ENCODE measurements at places on chromosomes 3 and 15. TPM values are rescaled to one million over a fixed set of nuclear protein-coding genes. Genes with fewer than 3 reads are reported as not detected.

The EXD1 gene
- not detected for total RNA-seq

DNA sequence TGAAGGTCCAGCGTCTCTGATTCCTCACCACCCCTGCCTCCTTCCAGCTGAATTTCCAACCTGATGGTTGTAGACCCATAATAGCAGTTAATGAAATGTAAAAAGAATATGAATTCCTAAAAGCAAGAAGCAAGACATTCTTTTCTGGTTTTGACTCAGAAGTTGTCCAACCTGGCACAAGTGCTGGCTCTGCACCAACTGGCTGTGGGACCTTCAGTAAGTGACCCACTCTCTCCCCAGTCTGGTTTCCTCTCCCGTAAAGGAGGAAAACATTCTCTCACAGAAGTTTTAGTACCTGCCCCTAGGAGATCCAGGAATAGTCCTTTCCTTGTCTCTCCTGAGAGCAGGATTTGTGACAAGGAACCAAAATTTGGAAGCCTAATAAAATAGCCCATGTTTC, 236.9 kb upstream of the TRIM42 start:
- no peaks in the 10 kb centered on the region for H3K27me3 ChIP-seq
- no peak overlapping the region for H3K27ac ChIP-seq
- peaks cover 6% of the 10 kb centered on the region for H3K4me1 ChIP-seq
- no peaks in the 10 kb centered on the region for H3K36me3 ChIP-seq
- no peak for DNase-seq

DNA sequence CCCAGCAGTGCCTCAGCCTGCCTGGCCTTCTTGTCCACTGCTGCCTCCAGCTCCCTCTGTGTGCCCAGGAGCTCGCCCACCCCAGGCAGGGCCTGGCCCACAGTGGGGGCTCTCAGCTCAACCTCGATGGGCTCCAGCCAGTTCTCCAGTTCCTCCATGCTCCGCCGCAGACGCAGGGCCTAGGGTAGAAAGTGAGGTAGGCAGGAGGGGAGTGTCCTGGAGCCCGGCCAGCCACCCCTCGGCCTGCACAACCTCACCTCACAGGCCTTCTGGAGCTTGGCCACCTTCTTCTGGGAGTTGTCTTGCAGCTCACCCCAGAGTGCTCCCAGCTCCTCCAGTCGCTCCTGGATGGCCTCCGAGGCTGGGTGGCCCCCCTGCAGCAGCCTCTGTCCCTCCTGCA, 18.7 kb downstream of the PLA2G4B start:
- H3K27ac ChIP-seq = no peak overlapping the region
- H3K4me3 ChIP-seq = no peak overlapping the region
- H3K36me3 ChIP-seq = no peaks in the 10 kb centered on the region
- DNase-seq = no peak

The ABHD17C gene
- 6.3 TPM for total RNA-seq

The SERPINI2 gene
- total RNA-seq = not detected

DNA sequence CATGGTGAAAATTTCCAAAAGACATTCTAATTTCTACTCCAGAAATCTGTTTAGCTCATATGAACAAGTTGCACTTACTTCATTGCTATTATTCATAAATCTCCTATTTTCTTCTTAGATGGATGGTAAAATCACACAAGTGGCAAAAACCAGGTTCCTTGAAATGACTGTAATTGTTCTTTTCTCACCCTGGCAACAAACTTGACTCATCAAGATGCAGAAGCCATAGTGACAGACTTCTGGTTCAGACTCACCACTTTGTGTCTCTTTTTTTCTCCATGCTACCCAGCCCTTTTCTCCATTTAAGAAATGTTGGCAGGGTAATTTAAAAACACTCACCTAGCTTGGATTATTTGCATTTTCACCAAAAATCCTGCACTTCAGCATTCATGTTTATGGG, 82.1 kb downstream of the LRRC28 start:
- H3K27ac ChIP-seq = no peak overlapping the region
- H3K4me1 ChIP-seq = no peaks in the 10 kb centered on the region
- H3K27me3 ChIP-seq = no peaks in the 10 kb centered on the region
- no peak for DNase-seq
- H3K36me3 ChIP-seq = no peaks in the 10 kb centered on the region

DNA sequence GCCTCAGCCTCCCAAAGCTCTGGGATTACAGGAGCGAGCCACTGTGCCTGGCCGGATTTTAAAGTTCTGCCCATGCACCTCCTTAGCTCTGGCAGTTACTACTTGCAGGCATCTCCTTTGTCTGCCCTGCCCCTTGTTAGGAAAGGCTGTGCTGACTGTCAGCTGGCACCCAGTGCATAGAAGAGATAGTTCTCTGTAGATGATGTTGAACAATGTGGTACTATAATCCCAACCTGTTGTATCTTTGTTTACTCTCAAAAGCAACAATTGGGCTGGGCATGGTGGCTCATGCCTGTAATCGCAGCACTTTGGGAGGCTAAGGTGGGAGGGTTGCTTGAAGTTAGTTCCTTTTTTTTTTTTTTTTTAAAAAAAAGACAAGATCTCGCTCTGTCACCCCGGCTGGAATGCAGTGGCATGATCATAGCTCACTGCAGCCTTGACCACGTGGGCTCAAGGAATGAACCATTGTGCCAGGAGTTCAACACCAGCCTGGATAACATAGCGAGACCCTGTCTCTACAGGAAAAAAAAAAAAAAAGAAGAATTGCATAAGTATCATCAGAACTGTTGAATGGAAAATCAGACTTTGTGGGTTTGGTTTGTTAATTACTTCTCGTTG, 30.6 kb downstream of the FLNB start:
- H3K4me3 ChIP-seq = no peak overlapping the region
- peaks cover 19% of the 10 kb centered on the region for H3K4me1 ChIP-seq
- H3K36me3 ChIP-seq = no peaks in the 10 kb centered on the region

The GABRB3 gene
- 1.1 TPM for total RNA-seq

The CAND2 gene
- 69.6 TPM for total RNA-seq

- peaks cover 21% of the 10 kb centered on the region for H3K36me3 ChIP-seq
- H3K27ac ChIP-seq = no peak overlapping the region
- no peaks in the 10 kb centered on the region for H3K27me3 ChIP-seq
- H3K4me3 ChIP-seq = no peak overlapping the region
Measured at GRCh38 chr15:90946538-90946937, 8.1 kb upstream of the RCCD1 start.

DNA sequence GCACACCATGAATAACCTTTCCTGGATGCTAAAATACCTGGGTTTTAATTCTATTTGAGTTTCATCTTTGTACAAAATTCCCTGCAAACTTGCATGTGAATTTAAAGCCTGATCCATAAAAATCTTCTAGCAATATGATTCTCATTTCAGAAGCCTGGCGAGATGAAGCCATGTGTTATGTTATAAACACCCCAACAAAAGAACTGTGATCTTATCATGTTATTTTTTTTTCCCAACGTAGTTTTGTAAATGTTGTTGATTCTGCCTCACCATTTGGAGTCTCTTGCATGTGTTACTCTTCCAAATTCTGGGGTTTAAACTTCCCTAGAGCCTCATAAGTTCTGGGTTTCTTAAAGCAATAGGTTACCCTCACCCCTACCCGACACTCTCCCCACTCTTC, 428.1 kb upstream of the DPH6 start:
- no peak overlapping the region for H3K27ac ChIP-seq
- H3K36me3 ChIP-seq = no peaks in the 10 kb centered on the region
- H3K4me1 ChIP-seq = no peaks in the 10 kb centered on the region
- DNase-seq = no peak
- no peaks in the 10 kb centered on the region for H3K27me3 ChIP-seq

- H3K27me3 ChIP-seq = no peaks in the 10 kb centered on the region
- H3K4me1 ChIP-seq = no peaks in the 10 kb centered on the region
- H3K36me3 ChIP-seq = no peaks in the 10 kb centered on the region
Measured at GRCh38 chr15:52186651-52187486, 4.3 kb downstream of the GNB5 start.

DNA sequence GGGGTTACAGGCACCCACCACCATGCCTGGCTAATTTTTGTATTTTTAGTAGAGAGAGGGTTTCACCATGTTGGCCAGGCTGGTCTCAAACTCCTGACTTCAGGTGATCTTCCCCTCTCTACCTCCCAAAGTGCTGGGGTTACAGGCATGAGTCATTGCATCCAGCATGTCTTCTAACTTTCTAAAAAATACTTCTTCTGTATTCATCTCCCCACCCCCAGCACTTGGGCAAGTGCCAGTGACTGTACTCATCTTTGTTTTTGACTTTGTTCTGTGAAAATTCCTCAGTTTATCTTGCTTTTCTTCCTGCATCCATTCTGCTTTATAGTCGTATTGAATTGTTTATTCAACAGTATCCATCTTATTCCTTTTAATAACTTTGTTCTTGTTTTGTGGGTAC, 47.6 kb downstream of the ARIH1 start:
- DNase-seq = no peak
- H3K27me3 ChIP-seq = no peaks in the 10 kb centered on the region
- peaks cover 17% of the 10 kb centered on the region for H3K36me3 ChIP-seq
- peaks cover 12% of the 10 kb centered on the region for H3K4me1 ChIP-seq
- no peak overlapping the region for H3K27ac ChIP-seq

DNA sequence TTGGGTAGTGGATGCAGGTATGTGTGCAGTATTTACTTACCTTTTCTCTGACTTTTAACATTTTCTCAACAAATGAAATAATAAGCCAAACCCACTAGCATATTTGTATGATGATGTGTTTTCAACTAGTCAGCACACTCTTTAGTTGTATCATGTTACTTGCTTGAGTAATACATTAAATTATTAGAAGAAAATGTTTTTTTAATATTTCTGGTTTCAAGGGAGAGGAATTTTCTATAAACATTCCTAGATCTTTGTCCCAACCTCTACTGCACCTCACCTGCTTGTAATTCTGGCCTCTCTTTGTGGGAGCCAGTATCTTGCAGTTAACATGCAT, 161.8 kb upstream of the CBLB start:
- H3K4me3 ChIP-seq = no peak overlapping the region
- H3K4me1 ChIP-seq = peaks cover 2% of the 10 kb centered on the region
- no peak for DNase-seq
- H3K27ac ChIP-seq = no peak overlapping the region

The ATP13A5 gene
- total RNA-seq = not detected

- H3K4me3 ChIP-seq = peak overlapping the region; percentile 95
- H3K36me3 ChIP-seq = no peaks in the 10 kb centered on the region
- H3K27me3 ChIP-seq = no peaks in the 10 kb centered on the region
- peak overlapping the region; percentile 98 for H3K27ac ChIP-seq
- DNase-seq = peak; percentile 70
Measured at GRCh38 chr15:73631915-73632669, 1.1 kb downstream of the NPTN start.

GRCh38 chr3:160540551-160540950, 24.8 kb downstream of the KPNA4 start:
- H3K4me3 ChIP-seq = no peak overlapping the region
- no peak overlapping the region for H3K27ac ChIP-seq
- DNase-seq = no peak
- H3K27me3 ChIP-seq = no peaks in the 10 kb centered on the region

The EFCAB12 gene
- not detected for total RNA-seq

DNA sequence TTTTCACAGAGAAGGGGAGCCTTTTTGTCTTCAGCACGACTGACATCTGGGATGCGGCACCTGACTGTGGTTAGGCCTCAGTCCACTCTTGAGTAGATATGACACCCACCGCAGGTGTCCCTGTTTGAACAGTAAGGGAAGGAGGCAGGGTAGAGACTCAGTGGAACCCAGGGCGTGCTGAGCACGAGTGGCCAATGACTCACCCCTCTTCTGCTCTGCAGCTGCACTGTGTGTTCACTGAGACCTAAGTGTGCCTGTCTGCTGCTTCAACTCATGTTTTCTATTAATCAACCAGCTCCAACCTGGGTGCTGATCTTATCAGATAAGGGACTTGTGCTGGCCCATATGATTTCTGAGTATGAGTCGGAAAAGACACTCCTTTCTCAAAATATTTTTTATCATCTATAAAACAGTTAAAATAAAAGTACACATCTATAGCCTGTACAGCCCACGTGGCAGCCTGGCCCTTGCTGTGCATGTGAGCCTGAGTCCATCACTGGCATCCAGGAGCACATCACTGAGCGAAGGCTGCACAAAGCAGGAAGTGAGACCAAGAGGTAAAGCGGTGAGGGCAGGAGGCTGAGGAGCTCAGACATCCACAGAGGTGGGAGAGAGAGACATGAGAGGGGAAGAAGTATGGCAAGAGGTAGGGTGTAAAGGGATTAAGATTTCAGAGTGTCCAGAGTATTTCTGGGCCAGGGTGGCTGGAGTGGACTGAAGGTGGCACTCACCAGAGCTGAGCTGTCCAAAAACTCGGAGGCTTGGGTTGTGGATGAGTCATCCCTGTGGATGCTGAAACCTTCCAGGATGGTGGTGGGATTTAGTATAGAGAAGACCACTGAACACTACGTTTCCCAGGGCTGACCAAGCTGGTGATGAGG, 49.2 kb downstream of the SLC41A3 start:
- H3K4me1 ChIP-seq = no peaks in the 10 kb centered on the region
- H3K27ac ChIP-seq = no peak overlapping the region
- DNase-seq = no peak

- no peaks in the 10 kb centered on the region for H3K4me1 ChIP-seq
- H3K27me3 ChIP-seq = no peaks in the 10 kb centered on the region
- H3K4me3 ChIP-seq = no peak overlapping the region
- H3K27ac ChIP-seq = no peak overlapping the region
Measured at GRCh38 chr3:130576375-130577266, 59.6 kb downstream of the COL6A6 start.

GRCh38 chr15:57285386-57285785, 90.9 kb upstream of the CGNL1 start:
- no peak overlapping the region for H3K4me3 ChIP-seq
- no peak overlapping the region for H3K27ac ChIP-seq
- no peaks in the 10 kb centered on the region for H3K4me1 ChIP-seq

GRCh38 chr3:87250009-87250408, 22.9 kb downstream of the CHMP2B start:
- H3K27ac ChIP-seq = no peak overlapping the region
- H3K4me3 ChIP-seq = no peak overlapping the region
- peaks cover 88% of the 10 kb centered on the region for H3K36me3 ChIP-seq
- DNase-seq = no peak
- no peaks in the 10 kb centered on the region for H3K27me3 ChIP-seq

DNA sequence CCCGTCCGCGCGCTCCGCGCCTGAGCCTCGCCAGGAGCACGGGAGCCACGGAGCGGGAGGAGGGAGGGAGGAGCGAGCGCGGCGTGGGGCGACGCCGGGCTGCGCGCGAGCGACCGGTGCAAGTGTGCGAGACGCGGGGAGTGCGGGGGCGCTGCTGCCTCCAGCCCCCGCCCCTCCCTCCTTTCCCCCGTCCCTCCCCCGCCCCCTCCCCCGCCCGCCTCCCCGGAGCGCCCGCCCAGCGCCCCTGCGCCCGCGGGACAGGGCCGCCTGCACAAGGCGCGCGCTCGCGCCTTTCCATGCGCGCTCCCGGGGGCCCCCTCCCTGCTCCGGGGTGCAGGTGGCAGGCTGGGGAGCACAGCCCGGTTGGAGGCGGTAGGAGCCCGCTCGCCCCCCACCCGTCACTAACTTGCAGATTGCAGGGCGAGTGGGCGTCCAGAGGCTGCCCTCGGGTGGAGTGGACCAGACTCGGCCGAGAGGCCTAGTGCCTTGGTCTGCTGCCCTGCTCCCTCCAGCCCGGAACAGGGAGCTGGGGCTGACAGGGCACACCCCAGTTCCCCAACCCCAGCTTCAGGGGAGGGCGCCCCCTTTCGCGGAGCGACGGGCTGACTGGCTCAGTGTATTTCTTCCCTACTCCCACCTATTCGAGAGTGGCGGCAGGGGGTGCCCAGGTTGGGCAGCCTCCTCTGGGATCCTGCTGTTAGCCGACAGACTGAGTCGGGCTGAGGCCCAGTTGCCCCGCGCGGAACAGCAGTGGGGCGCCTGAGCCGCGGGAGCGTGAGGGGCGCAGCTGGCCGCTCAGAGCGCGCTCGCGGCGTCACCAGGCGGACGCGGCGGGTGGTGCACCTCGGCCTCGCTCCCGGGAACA, at the start of gene WNT7A:
Gene WNT7A, minus strand, starts transcription at position 126 of the 865 bp plus-strand sequence. CDS start 255 bp downstream, outside the sequence.
- no peak for DNase-seq
- peaks cover 26% of the 10 kb centered on the region for H3K27me3 ChIP-seq
- H3K27ac ChIP-seq = no peak within 1 kb of the TSS
- peaks cover 23% of the 10 kb centered on the region for H3K4me1 ChIP-seq
- no peaks in the 10 kb centered on the region for H3K36me3 ChIP-seq

Measured in heart left ventricle (tissue), 16 donors.